Uterus (tissue), 4 donors: ENCODE measurements at places on chromosomes 2 and 18.

GRCh38 chr2:15050483-15050882 lies 418.0 kb downstream of the LRATD1 start:
- no peak for DNase-seq

DNA sequence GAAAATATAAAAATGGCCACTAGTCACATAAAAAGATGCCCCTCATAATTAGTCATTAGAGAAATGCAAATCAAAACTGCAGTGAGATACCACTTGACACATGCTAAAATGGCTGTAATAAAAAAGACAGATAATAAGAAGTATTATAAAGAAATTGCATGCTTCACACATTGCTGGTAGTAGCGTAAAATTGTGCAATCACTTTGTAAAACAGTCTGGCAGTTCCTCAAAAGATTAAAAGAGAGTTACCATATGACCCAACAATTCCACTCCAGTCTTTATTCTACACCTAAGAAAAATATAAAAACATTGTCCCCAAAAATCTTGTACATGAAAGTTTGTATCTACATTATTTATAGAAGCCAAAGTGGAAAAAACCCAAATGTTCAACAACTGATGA lies 170.6 kb upstream of the FIGN start:
- no peak for DNase-seq

- DNase-seq: no peak
These were observed 78.6 kb upstream of the MAP3K20 start for GRCh38 chr2:172997031-172997430.

- no peak for DNase-seq
These were observed 76.7 kb downstream of the RNF144A start for GRCh38 chr2:6993936-6994335.

GRCh38 chr2:186984966-186985365 lies 136.0 kb upstream of the ZSWIM2 start:
- no peak for DNase-seq

GRCh38 chr2:116696903-116697302 lies 1117.6 kb upstream of the DDX18 start:
- DNase-seq: no peak

DNA sequence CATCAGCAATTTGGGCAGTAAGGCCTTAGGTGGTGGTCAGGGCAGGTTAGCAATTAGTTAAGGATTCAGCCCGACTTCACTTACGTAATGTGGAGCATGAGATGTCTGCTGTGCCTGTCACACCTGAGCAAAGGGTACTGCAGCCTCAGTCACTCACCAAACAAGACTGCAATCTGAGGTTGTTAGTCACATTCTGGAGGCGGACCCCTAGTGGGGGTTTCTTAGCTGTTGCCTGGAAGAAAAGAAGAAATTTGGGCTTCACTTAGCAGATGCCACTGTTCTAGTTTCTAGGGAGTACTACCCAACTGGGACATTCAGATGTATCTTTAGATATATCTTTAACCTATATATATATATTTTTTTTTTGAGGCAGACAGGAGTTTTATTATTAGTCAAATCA lies 529.9 kb downstream of the SLC4A3 start:
- DNase-seq: no peak

DNA sequence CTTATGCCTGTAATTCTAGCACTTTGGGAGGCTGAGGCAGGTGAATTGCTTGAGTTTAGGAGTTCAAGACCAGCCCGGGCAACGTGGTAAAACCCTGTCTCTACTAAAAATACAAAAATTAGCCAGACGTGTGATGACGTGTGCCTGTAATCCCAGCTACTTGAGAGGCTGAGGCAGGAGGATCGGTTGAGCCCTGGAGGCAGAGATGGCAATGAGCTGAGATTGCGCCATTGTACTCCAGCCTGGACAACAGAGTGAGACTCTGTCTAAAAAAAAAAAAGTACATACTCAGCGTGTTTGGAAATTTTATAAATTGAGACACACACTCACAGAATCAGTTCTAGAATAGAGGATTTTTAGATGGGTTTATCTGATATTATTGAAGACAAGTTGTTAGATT lies 17.1 kb upstream of the GIGYF2 start:
- no peak for DNase-seq

GRCh38 chr2:101843048-101843447 lies 145.5 kb downstream of the MAP4K4 start:
- DNase-seq: peak; percentile 22

GRCh38 chr18:62412231-62412979 lies 87.3 kb downstream of the TNFRSF11A start:
- DNase-seq: no peak

- no peak for DNase-seq
These were observed 128.6 kb upstream of the NYAP2 start for GRCh38 chr2:225270861-225271260.

DNA sequence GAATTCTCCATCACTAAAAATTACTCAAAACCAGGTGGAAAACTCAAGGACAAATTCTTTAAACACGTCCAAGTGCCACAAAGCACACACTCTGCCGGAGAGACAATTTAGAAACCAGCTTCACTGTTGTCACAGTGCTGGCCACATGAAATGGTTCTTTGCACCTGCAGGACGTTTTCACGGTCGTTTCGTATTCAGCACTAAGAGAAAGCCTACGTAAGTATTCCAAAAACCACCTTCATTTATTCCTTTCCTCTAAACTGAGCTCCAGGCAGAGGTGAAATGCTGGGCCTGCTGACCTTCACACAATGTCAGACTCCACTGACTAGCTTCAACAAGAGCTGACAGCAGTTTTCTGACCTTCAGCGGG lies 680 bp downstream of the ATP5F1A start:
- DNase-seq: no peak

DNA sequence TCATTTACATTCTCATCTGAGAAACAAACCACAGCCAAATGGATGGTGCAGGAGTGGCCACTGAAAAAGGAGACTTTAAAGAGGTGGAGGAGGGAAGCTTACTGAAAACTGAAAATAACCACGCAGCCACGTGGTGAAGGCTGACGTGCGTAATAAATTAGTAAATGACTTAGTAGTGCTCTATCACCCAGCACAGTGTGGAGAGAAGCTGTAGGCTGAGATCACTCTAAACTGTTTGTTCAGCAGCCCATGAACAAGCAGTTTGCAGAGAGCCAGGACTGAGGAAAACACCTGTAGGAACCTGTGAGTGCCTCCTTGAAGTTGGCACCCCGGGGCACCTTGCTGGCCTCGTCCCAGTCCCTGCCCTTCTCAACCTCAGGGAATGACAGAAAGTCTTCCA lies 193.0 kb downstream of the TXNL1 start:
- peak; percentile 16 for DNase-seq

- DNase-seq: no peak
These were observed 55.2 kb downstream of the TTC32 start for GRCh38 chr2:19846567-19846966.

- no peak for DNase-seq
These were observed 32.7 kb downstream of the AGFG1 start for GRCh38 chr2:227504700-227505099.

DNA sequence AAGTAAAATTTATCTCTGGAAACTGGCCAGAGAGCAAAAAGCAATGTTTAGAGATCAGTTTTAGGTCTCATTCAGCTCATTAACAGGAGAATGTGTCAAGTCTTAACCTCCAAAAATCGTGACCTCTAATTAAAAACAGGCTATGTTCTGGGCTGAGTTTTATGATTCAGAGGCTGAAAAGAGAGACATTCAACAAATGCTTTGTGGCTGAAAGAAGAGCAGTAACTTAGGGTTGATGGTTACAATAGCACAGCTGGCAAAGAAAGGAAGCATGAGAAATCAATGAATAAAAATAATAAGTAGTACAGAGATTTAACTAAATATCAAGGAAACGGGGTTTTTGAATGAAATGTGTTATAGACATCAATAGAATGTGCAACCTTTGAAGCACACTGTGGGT lies 13.1 kb downstream of the TGIF1 start:
- DNase-seq: no peak

- DNase-seq: no peak
These were observed 147.3 kb downstream of the ALPK2 start for GRCh38 chr18:58481321-58482180.

DNA sequence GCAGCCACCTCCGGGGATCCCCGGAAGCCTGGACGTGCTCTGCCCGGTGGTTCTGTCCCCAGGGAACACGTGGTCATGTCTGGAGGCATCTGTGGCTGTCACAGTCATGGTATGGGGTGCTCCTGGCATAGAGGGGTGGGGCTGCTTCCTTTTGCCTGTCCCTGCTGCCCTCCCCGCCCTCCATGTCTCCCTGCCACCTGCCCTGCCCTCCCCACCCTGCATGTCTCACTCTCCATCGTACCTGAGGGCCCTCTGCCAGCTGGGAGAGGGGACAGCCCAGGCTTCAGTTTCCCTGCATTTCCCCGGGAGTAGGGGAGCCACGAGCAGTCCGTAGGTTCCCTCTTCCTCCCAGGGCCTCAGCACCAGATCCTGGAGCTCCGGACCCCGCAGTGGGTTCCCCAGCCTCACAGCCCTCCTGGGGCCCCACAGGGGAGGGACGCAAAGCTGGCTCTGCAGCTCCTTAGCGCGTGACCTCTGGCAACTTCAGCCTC lies 90.0 kb upstream of the CTDP1 start:
- no peak for DNase-seq

DNA sequence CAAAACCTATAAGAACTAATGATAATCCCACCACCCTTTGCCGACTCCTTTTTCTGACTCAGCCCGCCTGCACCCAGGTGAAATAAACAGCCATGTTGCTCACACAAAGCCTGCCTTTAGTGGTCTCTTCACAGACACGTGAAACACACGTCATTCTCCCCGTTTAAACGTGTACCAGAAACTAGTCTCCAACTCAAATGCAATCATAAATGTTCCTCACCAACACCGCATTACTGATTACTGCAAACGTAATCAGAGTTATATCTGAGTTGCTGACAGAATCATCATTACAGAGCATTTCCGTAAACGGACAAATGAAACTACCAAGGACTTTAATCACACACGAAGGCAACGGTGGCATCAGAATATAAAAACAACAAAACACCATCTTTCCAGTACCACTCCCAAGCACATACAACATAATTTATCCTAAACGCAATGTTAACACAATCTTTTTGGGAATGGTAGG lies 1.9 kb downstream of the CLK1 start:
- DNase-seq: no peak

- DNase-seq: no peak
These were observed 859.9 kb upstream of the FSHR start for GRCh38 chr2:50014168-50014567.

GRCh38 chr2:66919286-66919685 lies 477.8 kb upstream of the ETAA1 start:
- no peak for DNase-seq
